ENCODE measurements at places on chromosomes 3 and 15.

GRCh38 chr15:69973102-69973714 lies 124.5 kb downstream of the TLE3 start:
- DNase-seq: no peak

DNA sequence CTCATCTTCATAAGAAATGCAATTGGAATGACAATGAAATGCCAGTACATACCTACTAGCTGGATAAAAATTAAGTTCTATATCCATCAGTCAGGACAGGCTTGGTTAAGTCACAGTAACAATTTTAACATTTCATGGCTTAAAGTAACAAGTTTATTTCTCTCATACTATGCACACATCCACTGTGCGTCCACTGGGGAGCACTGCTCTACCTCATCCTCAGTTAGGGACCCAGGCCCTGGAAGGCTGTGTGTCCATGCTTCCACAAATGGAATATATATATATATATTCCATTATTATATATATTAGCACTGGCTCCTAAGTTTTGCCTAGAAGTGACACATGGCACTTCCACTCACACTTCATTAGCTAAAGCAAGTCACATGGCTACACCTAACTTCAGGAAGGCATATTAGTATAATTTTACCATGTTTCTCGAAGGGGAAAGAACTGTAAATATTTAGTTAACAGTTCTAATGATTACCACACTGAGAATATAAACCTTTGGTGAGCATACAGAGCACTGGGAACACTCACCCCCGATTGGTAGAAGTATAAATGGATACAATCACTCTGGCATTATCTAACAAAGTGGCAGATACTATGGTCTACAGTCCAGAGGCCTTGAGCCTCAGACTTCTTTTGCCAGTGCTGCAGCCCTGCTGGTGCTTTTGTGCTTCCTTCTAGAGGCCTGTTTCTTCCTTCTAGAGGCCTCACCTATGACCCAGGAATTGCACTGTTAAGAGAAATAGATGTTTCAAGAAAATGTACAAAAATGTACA lies 28.6 kb downstream of the AP3S2 start:
- DNase-seq: no peak

DNA sequence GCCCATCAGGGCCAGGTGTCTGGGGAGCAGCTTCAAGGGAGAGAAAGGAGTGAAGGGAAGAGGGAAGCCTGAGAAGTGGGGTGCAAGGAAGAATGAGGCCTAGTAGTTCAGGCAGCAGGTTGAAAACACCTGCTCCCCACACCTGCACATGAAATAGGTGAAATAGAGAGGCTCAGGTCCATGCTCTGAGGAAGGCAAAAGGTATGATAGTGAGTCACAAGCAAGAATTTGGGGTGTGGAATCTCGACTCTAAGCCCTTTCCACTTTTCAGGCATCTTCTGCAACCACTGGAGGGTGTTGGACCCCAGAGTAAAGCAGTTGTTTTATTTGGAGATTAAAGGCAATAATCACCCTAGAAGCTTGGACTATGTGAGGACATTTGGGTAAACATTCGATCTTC lies 157.5 kb downstream of the CTNNB1 start:
- DNase-seq: no peak

- no peak for DNase-seq
Measured at GRCh38 chr3:123807820-123808219, 76.3 kb downstream of the MYLK start.

- no peak for DNase-seq
Measured at GRCh38 chr15:93482731-93483130, 393.7 kb upstream of the RGMA start.

DNA sequence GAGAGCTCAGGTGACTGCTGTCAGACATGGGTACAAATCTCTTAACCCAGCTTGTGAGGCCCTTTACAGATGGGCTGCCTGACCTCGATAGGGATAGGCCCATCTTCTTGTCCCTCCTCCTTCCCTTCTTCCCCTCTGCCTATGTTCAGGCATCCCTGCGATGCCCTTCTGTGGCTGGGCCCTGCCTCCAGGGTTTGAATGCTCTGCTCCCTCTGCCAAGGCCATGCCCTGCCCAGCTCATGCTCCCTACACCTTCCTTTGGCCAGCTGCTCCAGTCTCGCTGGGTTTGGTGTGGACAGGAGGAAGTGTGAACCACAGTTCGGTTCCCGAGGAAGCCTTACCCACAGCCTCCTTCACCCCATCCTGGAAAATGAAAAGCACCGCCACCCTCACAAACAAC lies 4.3 kb downstream of the FYCO1 start:
- DNase-seq: no peak

GRCh38 chr15:29090617-29091466 lies 178.8 kb downstream of the NSMCE3 start:
- no peak for DNase-seq

GRCh38 chr3:104873331-104873730 lies 493.4 kb upstream of the ALCAM start:
- no peak for DNase-seq

- DNase-seq: no peak
Measured at GRCh38 chr3:61601831-61602230, 40.5 kb downstream of the PTPRG start.

DNA sequence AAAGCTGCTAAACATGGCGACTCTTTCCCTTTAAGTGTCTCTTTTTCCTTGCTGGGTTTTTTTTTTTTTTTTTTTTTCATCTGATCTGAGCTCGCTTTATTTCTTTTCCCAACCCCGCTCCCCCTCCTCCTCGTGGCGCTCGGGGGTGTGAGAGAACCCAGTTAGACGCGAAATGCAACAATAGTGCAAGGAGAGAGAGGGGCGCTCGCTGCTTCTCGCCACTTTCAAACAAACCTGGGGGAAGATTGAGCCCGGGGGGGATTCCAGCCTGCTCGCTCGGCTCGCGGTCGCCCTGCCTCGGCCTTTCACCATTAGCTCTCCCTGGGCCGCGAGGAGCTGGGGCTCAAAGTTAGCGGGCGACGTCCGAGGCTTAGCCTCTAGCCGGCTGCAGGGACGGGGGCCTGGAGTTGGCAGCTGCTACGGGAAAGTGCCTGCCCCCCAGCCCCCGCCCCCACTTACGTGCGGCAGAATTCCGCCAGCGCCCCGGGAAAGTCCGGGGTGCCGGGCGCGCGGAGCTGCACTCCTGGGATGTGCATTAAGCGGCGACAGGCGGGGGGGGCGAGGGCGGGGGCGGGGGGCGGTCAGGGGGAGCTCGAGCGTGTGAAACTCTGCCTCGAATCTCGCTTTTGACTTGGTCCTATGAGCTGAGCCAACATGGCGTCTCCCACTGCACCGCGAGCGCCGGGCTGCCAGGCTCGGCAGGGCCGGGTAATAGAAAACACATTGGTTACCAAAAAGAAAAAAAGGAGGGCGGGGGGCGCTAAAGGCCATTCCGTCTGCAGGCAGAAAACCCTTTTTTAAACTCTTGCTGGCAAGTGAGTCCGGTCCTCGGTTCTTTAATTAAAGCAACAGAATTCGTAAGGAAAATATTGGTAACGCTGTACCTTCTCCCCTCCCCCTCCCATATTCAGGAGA lies 10.4 kb downstream of the NR2F2 start:
- no peak for DNase-seq

GRCh38 chr15:52094811-52095584 lies 17.6 kb downstream of the BCL2L10 start:
- DNase-seq: no peak

DNA sequence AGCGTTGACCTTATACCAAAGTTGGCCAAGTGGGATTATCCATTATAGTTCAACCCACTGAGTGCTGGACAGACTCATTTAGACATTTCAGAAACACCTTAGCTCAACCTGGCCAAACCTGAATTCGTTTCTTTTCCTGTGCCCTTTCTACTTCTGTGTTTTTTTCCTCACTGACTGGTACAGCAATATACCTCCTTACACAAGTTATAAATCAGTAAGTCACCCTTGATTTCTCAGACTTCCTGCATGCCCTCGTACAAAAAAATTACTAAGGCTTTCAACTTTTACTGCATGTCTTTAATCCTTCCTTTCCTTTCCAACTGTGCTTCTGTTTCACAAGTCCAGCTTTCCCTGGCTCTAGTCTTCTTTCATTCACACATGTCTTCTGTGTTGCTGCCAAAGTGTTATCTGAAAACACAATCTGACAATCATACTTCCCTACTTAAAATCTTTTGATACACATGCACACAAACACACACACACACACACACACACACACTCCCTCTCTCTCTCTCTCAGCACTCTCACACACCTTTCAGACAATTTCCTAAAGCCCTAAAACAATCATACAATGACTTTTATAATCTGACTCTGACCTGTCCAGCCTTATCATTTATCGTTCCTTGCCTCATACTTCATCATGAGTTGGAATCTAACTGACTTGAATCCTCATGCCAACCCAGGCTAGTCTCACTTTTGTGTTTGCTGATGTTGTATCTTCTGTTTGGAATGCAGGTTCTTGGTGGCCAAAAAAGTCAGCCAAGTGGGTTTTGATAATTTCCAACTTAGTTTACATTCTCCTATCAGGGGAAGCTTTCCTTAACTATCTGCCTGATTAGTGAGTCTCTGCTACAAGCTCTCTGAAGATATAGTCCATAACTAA lies 436.4 kb downstream of the NAALADL2 start:
- DNase-seq: no peak

- DNase-seq: no peak
Measured at GRCh38 chr15:52653431-52653964, 25.7 kb downstream of the ATOSA start.

DNA sequence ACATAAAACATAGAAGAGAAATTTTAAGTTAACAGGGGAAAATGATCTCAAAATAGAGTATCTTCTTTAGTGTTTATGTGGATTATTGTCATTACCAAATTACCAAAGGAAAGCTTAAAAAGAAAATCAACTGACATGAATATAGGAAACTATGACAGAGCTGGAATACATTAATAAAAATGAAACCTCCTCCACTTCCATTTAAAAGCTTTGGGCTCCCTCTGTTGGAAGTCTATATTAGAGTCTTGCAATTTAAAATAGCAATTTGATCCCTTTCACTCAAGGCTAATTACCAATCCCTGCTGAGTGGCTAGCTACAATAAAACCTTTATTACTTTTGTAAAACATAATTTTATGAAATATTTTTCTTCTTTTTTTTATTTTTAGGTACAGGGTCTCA lies 61.4 kb upstream of the IMPG2 start:
- peak; percentile 61 for DNase-seq

GRCh38 chr3:168077091-168077490 lies 18.6 kb downstream of the GOLIM4 start:
- no peak for DNase-seq

DNA sequence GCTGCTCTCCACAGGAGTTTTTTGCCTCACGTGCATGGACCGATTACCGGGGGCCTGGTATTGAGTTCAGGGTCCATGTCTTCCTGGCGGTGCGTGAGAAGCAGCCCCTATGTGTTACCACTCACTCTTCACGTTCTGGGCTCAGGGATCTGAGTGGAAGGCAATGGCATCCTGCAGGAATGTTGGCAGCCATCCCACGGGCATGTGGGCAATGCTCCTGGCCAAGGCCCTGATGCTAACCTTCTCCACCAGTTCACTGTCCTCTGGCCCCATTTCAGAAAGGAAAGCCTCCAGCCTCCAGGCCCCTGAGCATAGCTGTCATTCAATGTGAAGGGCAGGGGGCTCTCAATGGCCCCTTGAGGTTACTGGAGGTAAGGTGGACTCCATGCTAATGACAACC lies 43.0 kb upstream of the KY start:
- no peak for DNase-seq

DNA sequence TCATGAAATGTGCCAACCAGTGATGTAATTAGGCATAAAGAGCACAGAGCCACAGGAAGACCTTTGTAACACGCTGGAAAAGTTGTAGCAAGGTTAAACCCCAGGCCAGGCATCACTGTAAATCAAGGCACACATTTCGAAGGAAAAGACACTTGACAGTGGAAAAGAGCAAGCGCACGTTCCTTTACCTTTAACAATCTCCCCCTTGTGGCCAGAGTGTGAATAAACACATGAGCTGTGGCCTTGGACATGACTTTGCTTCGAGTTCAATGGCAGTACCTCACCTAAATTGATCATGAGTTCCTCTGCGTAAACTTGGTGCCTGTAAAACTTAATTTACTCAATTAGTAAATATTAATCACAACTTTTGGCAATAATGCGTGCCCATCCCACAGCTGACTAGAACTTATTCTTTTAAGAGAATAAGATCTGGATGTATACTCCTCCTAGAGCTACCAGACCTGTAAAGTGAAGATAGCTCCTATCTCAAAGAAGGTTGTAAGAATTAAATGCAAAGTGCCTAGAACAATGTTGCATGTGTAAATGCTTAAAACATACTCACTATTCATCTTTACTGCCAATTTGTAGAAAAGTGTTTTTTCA lies 757.0 kb upstream of the NECTIN3 start:
- no peak for DNase-seq

DNA sequence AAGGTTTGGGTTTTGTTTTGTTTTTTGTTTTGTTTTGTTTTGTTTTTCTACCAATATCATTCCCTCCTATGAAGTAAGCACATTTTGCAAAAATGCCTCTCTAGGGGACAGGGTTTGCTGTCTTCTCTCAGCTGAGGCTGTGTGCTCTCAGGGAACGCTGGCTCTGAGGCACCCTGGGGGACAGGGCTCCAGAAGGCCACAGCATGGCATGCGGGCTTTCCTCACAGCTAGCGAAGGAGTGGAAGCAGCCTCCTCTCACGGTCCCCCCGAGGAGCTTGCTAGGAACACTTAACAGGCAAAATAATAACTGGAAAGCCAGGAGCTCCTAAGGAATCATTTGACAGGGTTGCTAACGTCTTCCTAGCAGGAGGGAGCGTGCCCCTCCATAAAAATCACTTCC lies 227.7 kb upstream of the ST8SIA2 start:
- DNase-seq: no peak

DNA sequence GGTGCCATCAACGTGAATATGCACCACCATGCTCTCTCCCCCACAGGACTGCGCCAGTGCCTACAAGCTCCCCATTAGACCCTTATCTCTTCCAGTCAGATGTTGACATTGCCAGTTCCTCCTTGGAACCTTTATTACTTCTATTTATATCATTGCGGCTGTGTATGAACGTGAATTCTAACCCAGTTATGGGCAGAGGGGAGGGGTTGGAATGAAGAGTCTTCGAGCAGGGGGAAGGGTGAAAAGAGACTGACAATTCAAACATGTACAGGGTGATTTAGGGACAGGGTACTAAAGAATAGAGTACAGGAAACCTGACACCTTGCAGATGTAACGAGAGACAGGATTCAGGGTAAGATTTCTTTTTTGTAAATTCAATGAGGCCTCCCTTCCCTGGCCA lies 41.8 kb upstream of the ST6GAL1 start:
- no peak for DNase-seq

DNA sequence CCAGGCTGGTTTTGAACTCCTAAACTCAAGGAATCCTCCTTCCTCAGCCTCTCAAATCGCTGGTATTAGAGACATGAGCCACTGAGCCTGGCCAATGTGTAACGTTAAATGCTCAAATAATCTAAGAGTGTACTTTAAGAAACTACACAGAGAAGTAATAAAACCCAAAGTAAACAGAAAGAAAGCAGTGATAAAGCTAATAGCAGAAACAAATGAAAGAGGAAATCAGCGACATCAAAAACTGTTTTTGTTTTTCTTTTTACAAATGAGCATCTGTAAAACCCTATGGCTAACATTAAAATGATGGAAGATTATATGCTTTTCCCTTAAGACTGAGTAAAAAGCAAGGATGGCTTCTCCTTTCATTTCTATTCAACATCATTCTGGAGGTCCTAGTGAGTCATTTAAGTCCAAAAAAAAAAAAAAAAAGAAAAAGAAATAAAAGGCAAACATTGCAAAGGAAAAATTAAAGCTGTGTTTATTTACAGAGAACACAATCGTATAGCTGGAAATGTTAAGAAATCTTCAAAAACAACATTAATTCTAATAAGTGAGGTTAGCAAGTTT lies 36.8 kb upstream of the FNDC3B start:
- DNase-seq: no peak

All from SK-N-MC (cell line).